ENCODE measurements at places on chromosomes 16 and 17. TPM values are rescaled to one million over a fixed set of nuclear protein-coding genes. Genes with fewer than 3 reads are reported as not detected.

Gene AATF
- total RNA-seq: 116 TPM

GRCh38 chr17:60851181-60851580 is 173.5 kb downstream of the BCAS3 start:
- DNase-seq: no peak

- DNase-seq: no peak
Observed at GRCh38 chr17:60514053-60514452, 12.0 kb downstream of the APPBP2 start.

GRCh38 chr17:83174362-83175118 is 95.1 kb downstream of the METRNL start:
- no peak for DNase-seq

GRCh38 chr16:74817851-74818250 is 43.2 kb upstream of the FA2H start:
- DNase-seq: no peak

Gene PLEKHG4
- 30.8 TPM for total RNA-seq

DNA sequence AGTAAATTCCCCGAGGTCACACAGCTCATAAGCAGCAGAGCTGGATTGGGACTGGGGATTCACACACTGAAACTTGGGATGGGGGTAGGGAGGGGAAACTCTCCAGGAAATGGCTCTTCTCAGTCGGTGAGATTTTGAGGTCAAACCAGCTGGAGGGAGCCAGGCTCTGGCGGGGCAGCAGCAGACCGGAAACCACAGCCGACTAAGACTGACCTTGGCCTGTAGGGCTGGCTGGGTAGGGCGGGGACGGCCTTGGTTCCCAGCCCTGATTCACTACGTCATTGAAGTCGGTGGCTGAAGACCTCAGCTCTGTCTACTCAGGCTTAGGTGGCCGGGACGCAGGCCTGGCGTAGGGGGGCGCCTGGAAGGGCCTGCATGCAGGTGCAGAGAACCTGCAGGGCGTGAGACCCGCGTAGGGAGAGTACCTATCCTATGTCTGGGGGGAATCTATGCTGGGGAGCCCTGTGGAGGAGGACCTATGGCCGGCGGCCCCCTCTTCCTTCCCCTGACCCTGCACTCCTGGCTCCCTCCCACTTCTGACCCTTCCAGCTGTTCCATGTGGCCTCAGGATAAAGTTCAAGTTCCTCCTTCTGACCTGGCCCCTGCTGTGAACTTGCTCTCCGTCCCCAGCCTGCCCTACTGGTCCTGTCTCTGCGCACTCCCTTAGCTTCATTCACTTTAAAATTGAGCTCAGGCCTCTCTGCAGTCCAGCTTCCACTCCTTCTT is 11.9 kb upstream of the SLC4A1 start:
- peak; percentile 10 for DNase-seq

DNA sequence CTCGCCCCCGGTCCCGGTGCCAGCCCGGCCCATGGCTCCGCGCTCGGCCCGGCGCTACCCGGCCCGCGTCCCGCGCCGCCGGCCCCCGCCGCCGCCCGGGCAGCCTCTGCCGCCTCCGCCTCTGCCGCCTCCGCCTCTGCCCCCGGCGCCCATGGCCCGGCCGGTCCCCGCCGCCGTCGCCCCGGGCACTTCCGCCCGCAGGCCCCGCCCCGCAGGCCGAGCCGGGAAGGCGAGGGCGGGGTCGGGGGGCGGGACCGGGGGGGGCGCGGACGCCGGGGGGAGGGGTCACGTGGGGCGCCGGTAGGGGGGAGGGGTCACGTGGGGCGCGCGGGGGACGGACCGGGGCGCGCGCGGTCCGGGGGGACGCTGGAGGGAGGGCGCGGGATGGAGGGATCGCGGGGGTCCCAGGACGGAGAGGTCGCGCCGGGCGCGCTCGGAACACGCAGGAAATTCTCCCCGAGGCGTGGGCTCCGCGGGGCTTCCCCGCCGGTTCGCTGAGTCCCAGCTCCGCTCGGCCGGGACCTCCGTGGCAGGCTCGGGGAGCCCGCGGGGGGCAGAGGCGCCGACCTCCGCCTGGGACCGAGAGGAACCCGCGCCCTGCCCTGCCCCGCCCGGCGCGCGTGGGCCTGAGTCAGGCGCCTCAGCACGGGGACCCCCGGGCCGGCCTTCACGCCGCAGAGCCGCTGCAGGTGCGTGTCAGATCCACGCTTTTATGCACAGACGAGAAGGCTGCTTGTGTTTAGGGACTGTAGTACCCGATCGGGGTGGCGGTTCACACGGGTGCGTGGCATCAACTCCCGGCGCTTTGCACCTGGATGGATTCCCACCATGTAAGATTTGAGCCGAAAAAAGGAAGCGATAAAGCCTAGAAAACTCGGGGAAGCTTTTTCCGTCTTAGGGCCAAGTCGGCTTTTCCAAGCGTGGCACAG is at the start of gene PGAP6:
PGAP6 (minus strand) TSS at position 190 of the 929 bp plus-strand sequence; CDS start at position 33, 157 bp downstream.
- peak; percentile 77 for DNase-seq

- DNase-seq: no peak
Observed at GRCh38 chr17:32588982-32589381, 102.2 kb downstream of the CDK5R1 start.

- no peak for DNase-seq
Observed at GRCh38 chr17:2063261-2064146, 8.6 kb downstream of the HIC1 start.

GRCh38 chr16:83681381-83681956 is 126.3 kb upstream of the HSBP1 start:
- no peak for DNase-seq

GRCh38 chr16:46728806-46729205 is 19.3 kb downstream of the MYLK3 start:
- DNase-seq: no peak

GRCh38 chr17:45391918-45392317 is 40.8 kb downstream of the ARHGAP27 start:
- DNase-seq: no peak

Gene CIITA
- total RNA-seq: 1.5 TPM

Gene KIF18B
- 37.1 TPM for total RNA-seq

DNA sequence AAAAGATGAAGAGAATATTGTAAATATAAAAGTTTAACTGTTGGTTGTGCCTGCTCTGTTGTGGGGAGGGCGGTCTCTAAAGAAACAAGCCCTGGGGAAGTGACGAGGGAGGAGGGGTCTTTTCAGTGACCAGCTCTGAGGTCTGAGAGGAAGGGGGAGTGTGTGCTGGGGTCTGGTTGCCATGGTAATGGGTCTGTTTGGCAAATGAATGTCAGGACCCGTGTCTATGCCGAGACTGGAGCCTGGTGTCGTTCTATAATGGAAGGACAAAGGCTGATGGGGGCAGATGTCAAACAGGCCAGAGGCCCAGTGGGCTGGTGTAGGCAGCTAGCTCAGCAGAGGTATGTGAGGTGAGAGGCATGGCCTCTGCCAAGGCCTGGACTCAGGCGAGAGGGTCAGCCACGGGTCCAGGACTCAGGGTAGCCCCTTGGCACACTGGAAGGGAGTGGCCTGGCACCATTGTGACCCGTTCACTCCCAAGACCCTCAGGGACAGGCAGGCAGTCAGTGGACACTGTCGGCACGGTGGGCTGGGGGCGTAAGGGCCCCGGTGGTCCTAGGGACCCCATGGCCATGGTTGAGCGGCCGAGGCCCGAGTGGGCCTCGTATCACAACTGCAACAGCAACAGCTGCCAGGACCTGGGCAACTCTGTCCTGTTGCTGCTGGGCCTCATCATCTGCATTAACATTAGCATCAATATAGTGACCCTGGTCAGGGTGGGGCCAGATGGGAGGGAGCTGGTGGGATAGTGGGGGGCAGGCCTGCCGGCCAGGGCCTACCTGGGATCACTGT is at the start of gene SPEM1:
SPEM1 (plus strand) TSS at position 506 of the 792 bp plus-strand sequence; CDS start at position 567, 61 bp downstream.
- DNase-seq: no peak

Gene HS3ST3A1
- 0.16 TPM for total RNA-seq

Gene COPS3
- total RNA-seq: 133 TPM

- DNase-seq: peak; percentile 93
Observed at GRCh38 chr16:3134338-3135125, at the start of gene ZNF213. ZNF213 (plus strand) TSS chr16:3135029; CDS start chr16:3137281, 2,252 bp downstream.

Data from activated naive CD8-positive, alpha-beta T cell treated with anti-CD3 and anti-CD28 coated beads for 36 hours (primary cell).